ENCODE measurements at places on chromosomes 2 and 18.
A peak's percentile ranks its signal among the peaks of the same experiment; 100 is the strongest.

- DNase-seq = no peak
Observed at GRCh38 chr2:71992036-71992435, 155.6 kb downstream of the CYP26B1 start.

GRCh38 chr2:96687711-96688640 is 45.4 kb downstream of the FER1L5 start:
- no peak for DNase-seq

DNA sequence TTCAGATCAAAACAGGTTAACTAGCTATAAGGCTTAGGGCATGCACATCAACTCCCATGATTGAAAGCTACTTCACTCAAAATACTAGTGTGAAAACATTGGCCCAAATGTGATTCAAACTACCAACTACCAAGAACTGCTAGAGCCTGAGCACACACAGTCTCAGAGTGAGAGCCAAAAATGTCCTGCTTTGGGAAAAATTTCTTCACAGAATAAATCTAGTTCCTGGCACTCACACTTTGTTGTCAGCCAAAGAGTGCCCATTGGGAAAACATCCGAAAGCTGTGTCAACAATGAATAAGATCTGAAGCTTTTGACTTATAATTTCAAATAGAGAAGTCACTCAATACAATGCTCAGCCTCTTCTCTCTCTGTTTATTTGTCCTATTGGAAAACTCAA is 182.7 kb downstream of the LRATD1 start:
- DNase-seq = no peak

- no peak for DNase-seq
Observed at GRCh38 chr2:220893411-220893810, 678.7 kb downstream of the EPHA4 start.

- DNase-seq = no peak
Observed at GRCh38 chr2:54615832-54616534, 107.5 kb upstream of the EML6 start.

DNA sequence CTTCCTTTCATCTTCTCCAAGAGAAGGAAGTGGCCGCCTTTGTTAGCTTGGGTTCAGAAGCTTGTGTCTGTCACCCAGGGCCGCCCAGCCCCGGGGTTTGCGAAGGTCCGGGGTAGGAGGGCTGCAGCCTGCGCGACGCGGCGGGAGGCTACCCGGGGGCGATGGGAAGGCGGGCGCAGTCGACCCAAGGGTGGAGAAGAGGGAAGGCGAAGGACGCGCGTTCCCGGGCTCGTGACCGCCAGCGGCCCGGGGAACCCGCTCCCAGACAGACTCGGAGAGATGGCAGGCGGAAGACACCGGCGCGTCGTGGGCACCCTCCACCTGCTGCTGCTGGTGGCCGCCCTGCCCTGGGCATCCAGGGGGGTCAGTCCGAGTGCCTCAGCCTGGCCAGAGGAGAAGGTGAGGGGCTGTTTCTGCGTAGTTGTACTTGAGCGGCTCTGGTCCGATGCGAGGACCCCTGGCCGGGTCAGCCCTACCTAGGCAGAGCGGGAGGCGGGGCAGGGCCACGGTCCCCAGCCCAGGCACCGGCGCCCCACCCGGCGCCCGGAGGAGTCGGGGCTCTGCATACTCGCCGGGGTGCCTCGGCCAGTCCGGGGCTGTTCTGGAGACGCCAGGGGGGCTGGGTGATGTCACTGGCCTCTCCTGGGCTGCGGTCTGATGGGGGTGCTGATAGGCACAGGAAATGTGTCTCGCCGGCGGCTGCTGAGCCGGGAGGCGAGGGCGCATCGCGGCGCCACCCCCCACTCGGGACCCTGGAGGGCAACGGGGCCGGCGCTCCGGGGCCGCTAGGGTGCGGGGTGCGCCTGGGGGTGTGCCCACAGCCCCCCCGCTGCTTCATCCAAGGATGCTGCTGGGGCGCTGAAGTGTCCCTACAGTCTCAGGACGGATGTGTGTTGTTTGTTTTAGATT is at the start of gene QPCT:
TSS of gene QPCT (plus strand) at position 178 of the 909 bp plus-strand sequence. CDS start at position 280, 102 bp downstream.
- peak; percentile 53 for DNase-seq

- no peak for DNase-seq
Observed at GRCh38 chr2:197803033-197803444, 1.4 kb upstream of the PLCL1 start.

- DNase-seq = no peak
Observed at GRCh38 chr18:33239298-33239697, 201.2 kb downstream of the CCDC178 start.

DNA sequence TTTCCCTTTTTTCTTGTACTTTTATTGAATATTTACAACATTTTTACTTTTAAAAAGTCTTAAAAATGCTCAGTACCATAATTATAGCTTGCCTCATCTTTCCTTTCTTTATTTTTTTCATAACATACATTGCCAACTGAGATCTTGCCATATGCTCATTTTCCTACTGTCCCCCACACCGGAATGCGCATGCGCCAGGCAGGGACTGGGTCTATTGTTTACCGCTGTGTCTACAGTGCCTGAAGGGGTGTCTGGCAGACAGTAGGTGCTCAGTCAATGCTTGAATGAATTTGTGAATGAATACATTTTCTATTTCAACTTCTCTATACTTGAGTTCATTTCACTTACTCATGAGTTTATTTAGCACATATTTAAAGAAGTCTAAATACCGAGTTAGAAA is 158.0 kb downstream of the CYP26B1 start:
- no peak for DNase-seq

DNA sequence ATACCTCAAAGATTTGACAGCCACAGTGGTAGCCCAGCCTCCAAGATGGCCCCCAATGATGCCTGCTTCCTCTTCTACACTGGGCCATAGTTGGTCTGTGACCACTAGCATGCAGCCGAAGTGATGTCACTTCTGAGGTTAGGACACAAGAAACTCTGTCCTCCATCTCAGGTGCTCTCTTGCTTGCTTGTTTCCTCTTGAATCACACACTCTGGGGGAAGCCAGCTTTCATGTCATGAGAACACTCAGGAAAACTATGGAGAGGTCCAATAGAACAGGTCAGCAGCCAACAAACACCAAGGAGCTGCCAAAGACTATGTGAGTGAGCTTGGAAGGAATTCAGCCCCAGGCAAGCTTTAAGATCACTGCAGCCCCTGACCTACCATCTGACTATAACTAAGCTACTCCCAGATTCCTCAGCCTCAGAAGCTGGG is 3.3 kb upstream of the ADAM17 start:
- DNase-seq = no peak

- no peak for DNase-seq
Observed at GRCh38 chr2:73054980-73055379, 16.5 kb downstream of the SFXN5 start.

DNA sequence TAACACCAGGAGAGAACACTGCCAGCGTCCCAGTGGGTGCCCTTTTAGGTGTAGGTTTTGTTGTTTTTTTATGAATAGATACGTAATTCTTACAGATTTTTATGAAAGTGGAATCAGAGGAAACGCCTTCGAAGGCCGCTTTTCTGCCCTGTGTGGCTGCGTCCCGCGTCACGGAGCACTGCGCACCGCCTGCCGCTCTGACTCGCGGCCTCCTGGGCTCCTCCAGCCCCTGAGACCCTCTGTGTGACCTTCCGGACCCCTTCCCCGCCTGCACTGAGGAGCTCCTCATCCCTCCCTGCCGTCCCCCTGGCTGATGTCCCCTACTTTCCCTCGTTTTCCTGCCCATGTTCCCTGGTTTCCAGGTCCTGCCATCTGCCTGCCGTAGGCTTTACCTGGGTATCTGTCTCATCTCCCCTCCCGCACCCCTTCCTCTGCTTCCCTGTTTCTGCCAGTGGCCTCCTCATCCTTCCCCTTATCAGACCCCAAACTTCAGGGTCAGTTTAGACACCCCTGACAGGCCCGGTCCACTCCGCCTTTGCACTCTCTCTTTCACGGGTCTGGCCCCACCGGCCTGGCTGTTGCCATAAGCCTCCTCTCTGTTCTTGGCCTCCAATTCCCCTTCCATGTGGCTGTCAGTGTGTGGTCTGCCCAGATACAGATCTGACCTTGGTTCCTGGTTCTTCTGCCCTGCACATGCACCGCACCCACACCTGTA is 32.7 kb downstream of the PDIA6 start:
- no peak for DNase-seq

DNA sequence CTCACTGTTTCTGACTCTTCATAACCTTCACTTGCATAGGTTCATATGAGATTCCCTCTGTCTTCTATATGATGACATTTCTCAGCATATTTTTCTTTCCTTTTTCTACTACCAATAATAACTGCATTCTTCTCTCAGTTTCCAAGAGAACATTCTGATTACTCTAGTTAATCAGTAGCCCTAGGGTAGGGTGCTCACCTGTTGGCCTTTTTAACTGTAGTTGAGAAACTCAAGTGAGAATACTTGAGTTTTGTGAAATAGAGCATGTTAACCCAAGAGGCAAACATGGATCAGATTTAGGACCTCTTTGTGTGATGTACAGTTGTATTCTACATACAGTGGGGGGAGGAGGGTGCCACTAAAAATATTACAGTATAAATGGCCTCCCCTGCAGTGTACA is 308.0 kb downstream of the CMPK2 start:
- DNase-seq = no peak

GRCh38 chr18:57534511-57534909 is 52.0 kb downstream of the FECH start:
- no peak for DNase-seq

DNA sequence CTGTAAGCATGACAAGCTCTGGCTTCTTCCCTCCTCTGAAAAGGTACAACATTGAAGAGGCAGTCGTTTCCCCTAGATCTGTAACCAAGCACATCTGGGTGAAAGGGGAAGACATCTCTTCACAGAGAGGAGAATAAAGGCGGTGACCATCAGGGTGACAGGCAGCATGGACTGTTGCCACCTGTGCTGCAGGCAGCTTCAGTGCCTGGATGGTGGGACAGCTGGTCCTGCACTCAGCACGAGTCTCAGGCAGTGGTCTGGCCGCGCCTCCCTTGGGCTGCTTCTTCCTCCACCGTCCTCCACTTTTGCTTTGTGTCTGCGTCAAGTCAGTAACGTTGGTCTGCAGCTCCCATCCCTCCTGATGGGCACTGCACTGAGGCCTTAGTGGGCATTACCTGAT is 264.4 kb downstream of the NEDD4L start:
- no peak for DNase-seq

DNA sequence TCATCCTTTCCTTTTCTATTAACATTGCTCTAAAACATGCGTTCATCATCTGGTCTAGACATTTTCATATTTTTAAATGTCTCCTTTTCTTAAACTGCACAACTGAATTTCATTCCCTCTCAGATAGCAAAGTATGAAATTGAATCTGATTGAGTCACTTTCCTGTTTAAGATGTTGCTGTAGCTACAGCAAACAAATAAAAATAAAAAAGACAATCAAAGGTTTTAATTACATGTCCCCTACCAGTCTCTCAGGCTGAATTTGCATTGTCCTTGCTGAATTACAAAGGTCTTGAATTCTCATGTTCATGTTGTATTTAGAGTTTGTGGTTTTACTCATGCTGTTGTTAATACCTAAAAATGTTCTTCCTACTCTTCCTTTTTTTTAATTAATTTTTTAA is 537.9 kb upstream of the LRATD1 start:
- DNase-seq = no peak

GRCh38 chr2:127614246-127614645 is 31.7 kb upstream of the GPR17 start:
- DNase-seq = no peak

GRCh38 chr18:64185987-64186386 is 37.1 kb upstream of the LINC00305 start:
- no peak for DNase-seq

DNA sequence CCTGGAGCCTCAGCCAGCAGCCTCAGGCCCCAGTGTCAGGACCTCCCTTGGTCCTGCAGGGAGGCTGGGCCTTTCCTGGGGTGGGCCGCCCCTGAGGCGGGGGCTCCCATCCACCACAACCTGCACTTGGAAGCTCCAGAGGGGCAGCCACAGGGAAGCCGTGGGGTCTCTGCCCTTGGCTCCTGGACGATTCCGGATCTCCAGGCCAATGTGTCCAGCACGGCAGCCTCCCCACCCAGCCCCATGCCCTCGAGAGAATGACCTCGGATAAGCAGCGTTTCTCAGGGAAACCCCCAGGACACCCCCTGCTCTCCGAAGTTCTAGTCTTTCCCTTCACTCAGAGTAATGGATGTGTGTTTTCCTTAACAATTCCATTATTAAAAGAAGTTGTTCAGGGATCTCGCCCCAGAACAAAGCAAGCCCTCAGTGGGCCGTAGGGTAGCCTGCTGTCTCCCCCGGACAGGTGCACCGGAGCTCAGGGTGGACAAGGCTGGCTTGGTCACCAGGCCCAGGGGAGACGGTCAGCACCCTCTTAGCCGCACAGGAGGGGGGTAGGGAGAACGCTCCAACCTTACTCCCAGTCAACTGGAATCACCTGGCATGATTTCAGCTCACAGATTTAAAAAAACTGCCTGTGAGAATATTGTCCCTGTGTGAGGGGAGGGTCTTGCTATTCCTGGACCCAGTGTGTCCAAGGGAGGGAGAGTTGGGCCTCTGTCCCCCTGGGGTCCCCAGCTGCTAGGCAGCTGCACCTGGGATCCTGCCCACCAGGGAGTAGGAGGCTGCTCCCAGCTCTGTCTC is 72.2 kb upstream of the OTOS start:
- DNase-seq = no peak

DNA sequence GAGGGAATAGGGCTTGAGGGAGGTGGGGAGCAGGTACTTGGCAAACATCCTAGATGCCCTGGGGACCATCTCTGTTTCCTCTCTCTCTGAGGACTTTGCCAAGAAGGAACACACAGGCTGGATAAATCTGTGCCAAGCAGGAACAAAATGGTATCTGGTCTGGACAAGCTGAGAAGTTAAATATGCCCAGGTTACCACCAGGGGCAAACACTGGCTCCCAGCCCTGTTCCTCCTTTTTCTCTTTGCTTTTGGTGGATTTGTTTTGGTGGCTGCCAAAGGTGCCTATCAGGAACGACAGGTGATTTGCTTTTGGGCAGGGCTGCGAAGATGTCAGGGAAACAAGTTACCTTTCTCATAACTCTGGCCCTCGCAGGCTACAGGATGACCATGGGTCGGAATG is 227.5 kb upstream of the SMAD2 start:
- DNase-seq = no peak

GRCh38 chr18:77095391-77096371 is 36.9 kb downstream of the MBP start:
- no peak for DNase-seq

GRCh38 chr2:180753809-180754761 is 226.3 kb upstream of the UBE2E3 start:
- DNase-seq = no peak

DNA sequence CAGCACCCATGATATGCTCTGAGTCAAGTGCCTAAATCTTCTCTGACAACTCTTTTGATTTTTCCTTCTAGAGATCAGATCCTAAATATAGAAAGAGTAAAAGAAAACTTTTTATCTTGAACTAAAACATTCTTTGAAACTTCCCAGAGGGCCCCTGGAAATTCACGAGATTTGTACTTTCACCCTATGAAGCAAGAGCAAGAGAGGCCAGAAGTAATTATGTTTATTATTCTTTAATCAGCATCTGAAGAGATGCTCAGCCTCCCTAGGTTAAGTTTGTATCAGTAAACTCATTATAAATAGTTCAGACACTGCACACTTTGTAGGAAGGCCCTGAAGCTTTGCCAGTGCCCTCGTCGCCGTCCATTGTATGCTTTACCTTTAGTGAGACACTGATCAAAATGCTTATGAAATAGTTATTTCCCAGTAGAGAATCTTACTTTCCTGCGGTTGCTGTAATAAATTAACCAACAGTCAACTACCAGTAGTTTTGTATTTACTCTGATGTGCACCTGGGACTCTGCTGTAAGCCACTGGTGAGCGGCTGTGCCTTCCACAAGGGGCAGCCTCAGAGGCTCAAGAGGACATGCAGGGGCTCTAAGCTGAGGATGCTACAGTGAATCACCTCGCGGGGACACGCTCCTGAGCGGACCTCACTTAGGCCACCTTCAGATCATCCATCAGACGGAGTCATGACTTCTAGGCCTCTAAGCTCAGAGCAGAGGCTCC is 71.9 kb downstream of the BIN1 start:
- no peak for DNase-seq
